ENCODE measurements at places on chromosomes 5 and 9. TPM values are rescaled to one million over a fixed set of nuclear protein-coding genes. Genes with fewer than 3 reads are reported as not detected.

GRCh38 chr9:114669961-114670360 is 12.0 kb downstream of the TEX48 start:
- DNase-seq: no peak

DNA sequence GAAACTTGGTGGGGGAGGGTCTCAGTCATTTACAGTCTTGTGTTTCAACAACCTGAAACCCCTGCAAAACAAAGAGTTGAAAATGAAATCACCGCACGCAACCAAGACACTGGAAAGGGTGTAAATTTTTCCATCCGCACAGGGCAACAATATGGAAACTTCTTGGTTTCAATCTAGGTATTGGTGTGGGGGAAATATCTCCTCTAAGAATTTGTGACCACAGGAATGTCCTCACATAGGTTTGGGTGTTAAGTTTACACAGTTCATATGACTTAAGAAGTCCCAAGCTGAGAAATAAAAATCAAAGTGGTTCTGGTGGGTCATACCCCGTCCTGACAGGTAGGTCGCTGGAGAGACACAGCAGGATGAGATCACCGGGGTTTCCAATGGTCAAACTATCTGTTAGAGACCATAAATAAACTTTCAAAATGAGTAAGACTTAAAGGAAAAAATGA is 51.9 kb upstream of the PIP5K1B start:
- no peak for DNase-seq

- no peak for DNase-seq
Measured at GRCh38 chr5:122668552-122668951, 106.3 kb upstream of the SNX2 start.

GRCh38 chr5:91670563-91670962 is 287.4 kb upstream of the ARRDC3 start:
- no peak for DNase-seq

DNA sequence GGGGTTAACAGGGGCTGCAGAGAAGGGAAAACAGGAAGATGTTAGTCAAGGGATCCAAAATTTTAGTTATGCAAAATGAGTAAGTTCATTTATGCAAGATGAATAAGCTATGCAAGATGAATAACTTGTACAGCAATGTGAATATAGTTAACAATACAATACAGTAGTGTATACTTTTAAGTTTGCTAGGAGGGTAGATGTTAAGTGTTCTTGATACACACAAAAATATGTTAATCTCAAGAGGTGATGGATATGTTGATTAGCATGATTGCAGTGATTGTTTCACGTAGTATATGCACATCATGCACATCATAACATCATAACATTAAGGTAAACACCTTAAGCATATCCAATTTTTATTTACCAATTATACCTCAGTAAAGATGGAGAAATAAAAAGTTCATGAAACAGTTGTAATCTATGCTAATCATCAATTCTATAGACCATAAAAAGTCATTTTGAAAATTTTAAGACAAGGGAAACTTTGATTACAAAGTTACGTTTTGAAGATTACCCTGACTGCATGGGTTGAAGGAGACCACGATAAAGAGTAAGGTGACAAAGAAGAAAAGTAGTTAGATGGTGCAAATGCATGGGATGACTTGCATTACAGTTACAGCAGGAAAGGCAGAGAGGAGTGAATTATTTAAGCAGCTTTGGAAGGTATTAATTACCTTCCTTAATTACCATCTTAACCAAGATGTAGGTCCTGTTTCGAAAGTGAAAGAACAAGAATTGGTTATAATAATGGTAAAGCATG is 31.4 kb downstream of the FAM174A start:
- DNase-seq: no peak

- no peak for DNase-seq
Measured at GRCh38 chr9:121886759-121887485, 206.2 kb downstream of the TTLL11 start.

PCDHGB3 gene
- 15.4 TPM for total RNA-seq

NPM1 gene
- 453 TPM for total RNA-seq

LHX3 gene
- total RNA-seq: not detected

All from thoracic aorta (tissue), 2 donors.